ENCODE measurements at places on chromosomes 16 and 17.

DNA sequence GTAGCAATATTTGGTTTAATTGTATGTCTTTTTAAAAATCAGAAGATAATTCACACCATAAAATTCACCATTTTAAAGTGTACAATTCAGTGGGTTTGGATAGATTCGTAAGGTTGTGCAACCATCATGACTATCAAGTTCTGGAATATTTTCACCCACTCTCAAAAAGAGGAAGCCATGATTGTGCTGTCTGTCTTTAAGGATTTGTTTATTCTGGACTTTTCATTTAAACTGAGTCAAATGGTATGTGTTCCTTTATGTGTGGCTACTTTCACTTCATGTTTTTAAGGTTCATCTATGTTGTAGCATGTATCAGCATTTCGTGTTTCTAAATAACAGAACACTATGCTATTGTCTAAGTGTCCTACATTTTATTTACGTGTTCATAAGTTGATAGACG, 68.1 kb upstream of the CPHXL start:
- no peak for DNase-seq

DNA sequence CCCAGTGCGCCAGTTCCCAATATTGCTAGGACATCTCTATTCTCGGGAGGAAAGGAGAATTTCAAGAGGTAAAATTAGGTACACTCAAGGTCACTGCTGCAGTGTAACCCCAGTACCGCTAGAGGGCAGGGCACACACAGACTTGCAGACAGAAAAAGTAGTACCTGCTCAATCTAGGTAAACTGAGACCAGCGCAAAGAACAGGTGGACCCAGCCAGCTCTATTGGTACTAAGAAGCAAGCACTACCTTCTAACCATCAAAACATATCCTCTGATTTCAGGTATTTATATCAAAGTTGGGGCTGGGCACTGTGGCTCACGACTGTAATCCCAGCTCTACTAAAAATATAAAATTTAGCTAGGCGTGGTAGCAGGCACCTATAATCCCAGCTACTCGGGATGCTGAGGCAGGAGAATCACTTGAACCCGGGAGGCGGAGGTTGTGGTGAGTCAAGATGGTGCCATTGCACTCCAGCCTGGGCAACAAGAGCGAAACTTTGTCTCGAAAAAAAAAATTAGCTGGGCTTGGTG, 3.6 kb upstream of the WDR81 start:
- peak; percentile 83 for DNase-seq

DNA sequence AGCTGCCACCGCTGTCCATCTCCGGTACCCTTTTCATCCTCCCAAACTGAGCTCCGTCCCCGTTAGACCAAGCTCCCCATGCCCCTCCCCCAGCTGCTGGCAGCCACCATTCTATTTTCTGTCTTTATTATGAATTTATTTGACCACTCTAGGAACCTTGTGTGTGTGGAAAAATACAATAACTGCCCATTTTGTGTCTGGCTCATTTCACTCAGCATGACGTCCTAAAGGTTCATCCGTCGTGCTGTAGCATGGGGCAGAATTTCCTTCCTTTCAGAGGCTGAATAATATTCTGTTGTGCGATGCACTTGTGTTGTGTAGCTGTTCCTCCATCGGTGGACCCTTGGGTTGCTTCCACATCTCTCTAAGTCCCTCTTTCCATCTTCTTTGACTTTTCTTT, 263.1 kb downstream of the SEC14L1 start:
- no peak for DNase-seq

GRCh38 chr17:62847426-62847825, 39.3 kb upstream of the MARCHF10 start:
- peak; percentile 43 for DNase-seq

GRCh38 chr16:82681592-82681991, 54.8 kb downstream of the CDH13 start:
- no peak for DNase-seq

DNA sequence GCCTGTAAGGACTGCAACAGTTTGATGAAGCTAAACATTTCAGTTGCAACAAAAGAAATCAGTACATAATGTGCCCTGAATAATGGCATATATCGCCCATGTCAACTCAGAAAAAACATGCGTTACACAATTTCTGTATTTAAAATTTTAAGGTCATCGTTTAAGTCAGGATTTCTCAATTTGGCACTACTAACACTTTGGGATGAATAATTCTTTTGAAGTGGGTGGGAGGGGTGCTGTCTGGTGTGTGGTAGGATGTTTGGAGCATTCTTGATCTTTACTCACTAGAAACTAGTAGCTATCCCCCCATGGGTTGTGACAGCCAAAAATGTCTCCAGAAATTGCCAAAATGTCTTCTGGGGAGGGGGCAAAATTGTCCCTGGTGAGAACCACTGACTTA, 50.7 kb upstream of the CNTNAP4 start:
- no peak for DNase-seq

- no peak for DNase-seq
These were observed 81.8 kb downstream of the PLD6 start for GRCh38 chr17:17124341-17124740.

- DNase-seq: no peak
These were observed 85.1 kb downstream of the SLC39A11 start for GRCh38 chr17:73007407-73007806.

DNA sequence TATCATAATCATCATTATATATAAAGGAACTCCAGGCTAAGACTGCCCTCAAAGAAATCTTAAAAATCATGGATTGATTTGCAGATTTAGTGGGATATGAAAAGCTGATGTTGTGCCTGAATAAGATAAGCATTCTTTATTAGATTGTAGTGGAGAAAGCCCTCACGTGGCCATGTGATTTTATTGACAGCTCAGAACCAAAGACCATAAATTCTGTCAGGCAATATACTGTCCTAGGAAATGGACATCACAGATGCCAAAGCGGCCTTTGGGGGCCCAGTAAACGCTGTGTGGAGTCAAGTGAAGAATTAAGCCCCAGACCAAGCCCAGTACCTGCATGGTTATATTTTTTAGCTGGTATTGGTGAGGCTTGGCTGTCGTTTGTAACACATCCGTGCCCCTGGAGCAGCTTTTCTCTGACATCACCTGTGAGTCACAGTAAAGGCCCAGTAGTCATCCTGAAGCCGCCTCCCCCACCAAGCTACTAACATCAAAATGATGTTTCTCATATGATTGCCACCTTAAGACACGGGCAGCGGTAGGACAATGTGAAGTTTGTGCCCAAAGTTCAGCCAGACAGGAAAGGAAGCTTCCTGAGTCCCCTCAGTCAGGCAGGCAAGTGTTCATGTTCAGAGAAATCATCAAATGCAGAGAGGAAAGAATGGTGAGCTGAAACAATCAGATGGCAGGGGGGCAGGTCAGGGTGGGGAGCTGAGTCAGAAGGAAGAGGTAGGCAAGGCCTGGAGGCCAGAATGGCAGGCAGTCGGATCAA, 209.4 kb downstream of the IRX3 start:
- DNase-seq: no peak

- no peak for DNase-seq
These were observed 22.3 kb upstream of the HLF start for GRCh38 chr17:55242476-55242875.

- DNase-seq: no peak
These were observed 5.9 kb upstream of the SPG7 start for GRCh38 chr16:89502081-89502843.

- DNase-seq: no peak
These were observed 59.4 kb upstream of the XYLT1 start for GRCh38 chr16:17529982-17530760.

DNA sequence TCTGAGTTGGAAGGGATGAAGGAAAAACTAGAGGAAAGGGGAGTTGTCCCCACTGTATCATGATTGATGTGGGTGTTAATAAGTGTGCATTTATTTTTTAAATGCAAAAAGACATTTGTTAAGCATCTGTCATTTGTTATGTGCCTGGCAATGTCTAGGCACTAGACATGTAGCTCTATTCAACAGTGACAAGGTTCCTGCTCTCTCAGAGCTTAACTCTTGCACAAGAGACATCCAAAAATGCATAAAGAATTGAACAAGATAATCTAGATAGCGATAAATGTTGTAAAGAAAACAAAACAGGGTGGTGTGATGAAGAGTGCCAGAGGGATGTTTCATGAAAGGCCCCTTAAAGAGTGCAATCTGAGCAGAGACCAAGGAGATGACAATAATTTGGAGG, 148.9 kb downstream of the TOX3 start:
- DNase-seq: no peak

- DNase-seq: no peak
These were observed 69.5 kb downstream of the CMIP start for GRCh38 chr16:81514041-81514559.

DNA sequence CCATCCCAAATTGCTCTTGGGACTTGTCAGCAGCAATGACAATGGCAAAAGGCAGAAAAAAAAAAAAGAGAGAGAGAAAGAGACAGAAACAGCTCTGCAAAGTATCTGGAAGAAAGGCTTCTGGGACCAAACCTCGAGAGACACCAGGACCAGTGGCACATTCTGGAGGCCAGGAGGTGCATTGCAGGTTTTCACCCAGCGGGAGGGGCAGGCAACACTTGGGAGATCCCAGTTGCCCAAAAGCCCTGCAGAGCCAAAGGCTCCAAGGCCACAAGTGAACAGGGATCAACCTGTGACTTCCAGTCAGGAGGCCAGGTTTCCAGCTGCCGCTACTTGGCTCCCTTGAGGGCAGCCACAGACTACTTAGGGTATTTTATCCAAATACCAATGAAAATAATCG, 110.8 kb upstream of the CDH5 start:
- DNase-seq: no peak

GRCh38 chr17:48023400-48024148, 14.0 kb downstream of the COPZ2 start:
- peak; percentile 97 for DNase-seq

DNA sequence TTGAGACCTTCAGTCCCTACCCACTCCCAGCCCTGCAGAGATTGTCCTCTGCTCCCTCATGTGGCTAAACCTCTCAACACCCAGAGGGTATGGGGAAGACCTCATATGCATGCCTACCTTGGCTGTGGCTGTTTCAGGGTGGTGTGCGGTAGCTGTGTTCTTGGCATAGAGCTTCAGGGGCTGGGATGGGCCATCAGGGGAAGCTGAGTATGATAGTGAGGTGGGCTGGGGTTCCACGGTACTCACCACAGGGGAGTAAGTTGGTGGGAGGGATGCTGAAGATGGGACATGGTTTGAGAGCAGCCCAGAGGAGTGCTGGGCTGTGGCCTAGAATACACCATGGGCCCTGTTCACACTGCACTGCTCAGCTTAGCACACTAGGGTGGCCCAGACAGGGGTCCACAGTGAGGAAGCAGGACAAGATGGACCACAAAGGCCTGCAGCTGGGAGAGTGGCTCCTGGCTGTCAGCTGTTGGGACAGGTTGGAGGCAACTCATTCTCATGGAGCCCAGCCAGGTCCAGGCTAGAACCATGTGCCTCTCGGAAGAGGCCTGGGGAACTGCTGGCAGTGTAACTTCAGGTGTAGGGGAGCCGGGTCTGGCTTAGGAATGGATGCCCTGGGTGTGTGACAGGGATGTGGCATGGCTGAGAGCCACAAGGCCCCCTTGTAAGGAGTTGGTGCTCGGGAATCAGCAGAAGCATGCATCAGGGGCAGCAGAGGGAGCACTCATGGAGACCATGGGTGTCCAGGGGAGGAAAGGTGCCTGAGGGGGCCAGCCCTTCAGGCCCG, 3.1 kb downstream of the MFAP4 start:
- no peak for DNase-seq

GRCh38 chr16:26740771-26741170, 326.0 kb upstream of the C16orf82 start:
- no peak for DNase-seq

DNA sequence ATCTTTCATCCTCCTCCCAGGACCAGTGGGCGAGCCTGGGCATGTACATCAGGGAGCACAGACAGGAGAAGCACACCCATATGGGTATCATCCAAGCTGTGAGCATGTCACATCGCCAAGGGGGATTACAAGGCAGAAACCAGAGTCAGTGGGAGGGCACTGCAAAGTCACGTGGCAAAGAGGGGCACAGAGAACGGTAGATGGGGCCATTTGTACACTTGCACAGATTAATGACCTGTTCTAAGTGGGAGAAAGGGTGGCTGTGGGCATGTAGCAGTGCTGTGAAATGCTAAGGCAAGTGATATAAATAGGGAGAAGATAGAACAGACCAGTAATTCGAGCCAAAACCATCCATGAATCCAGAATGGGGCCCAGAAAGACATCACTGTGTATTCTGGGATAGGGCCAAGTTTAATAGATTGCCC, 265.0 kb downstream of the CPPED1 start:
- no peak for DNase-seq

GRCh38 chr16:68366062-68366461, 55.2 kb downstream of the PRMT7 start:
- no peak for DNase-seq

DNA sequence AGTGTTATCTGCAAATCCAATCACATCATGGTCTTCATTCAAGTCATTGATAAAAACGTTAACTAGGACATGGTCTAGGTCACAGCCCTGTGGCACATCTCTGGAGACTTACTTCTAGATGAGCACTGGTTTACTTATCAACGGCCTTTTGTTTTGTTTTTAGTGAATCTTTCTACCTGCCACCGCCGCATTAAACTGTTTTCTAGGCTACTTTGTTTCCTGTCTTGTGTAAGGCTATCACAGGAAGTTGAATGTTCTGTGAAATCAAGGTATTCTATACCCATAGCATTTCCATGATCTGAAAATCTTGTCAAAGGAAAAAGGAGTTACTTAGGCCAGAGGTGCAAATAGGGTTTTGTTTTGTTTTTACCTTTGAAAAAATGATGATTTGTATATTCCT, 26.9 kb downstream of the SOCS3 start:
- DNase-seq: no peak

DNA sequence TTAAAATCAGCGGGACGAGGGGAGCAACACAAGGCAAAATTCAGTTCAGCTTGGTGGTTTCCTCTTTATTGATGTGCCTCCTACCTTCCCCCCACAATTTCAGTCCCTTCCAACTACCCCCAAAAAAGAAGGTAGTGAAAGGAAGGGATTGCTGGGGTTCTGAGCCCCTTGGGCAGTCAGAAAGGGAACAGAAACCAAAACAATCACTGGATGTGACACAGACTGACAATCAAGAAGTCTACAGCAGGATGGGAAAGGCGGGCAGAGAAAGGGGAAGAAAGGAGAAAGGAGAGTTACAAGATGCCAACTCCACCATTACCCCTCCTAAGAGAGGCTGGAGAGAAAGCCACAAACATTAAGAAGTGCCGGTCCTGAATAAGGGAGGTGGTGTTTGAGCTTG, 1.1 kb upstream of the PHF23 start:
- no peak for DNase-seq

- DNase-seq: peak; percentile 89
These were observed 13.5 kb upstream of the N4BP1 start for GRCh38 chr16:48623304-48624016.

- DNase-seq: no peak
These were observed 422.2 kb downstream of the CA10 start for GRCh38 chr17:51736356-51736755.

Measured in ecto neural progenitor cell (in vitro differentiated cells).